Panc1 (cell line): ENCODE measurements at places on chromosomes 6 and 20. TPM values are rescaled to one million over a fixed set of nuclear protein-coding genes. Genes with fewer than 3 reads are reported as not detected.
A peak's percentile ranks its signal among the peaks of the same experiment; 100 is the strongest.

GRCh38 chr20:63138855-63139341 lies 77.0 kb downstream of the YTHDF1 start:
- H3K27ac ChIP-seq = no peak overlapping the region
- H3K27me3 ChIP-seq = peaks cover 7% of the 10 kb centered on the region
- DNase-seq = no peak
- no peaks in the 10 kb centered on the region for H3K4me1 ChIP-seq

- no peak for DNase-seq
- H3K27ac ChIP-seq = no peak overlapping the region
- no peaks in the 10 kb centered on the region for H3K27me3 ChIP-seq
These were observed 8.3 kb downstream of the FITM2 start for GRCh38 chr20:44302736-44303135.

DNA sequence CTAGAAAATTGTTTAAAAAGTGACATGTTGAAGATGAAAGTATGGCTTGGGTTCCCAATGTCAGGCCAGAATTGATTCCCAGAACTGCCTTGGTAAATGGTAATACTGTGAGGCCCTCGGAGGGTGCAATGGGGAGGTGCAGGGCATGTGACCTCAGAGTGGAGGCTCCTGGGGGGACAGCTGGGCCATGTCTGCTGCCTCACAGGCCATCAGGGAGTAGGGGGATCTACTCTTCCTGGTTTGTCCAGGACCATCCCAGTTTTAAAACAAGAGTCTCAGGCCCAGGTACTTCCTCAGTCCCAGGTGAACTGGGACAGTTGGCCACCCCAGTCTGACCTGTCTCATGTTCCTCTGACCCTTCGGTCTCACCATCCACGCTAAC lies 55.3 kb upstream of the SNX9 start:
- H3K27ac ChIP-seq = peak overlapping the region; percentile 37
- no peaks in the 10 kb centered on the region for H3K27me3 ChIP-seq
- no peaks in the 10 kb centered on the region for H3K36me3 ChIP-seq

- no peak for DNase-seq
- H3K27ac ChIP-seq = no peak overlapping the region
- H3K36me3 ChIP-seq = no peaks in the 10 kb centered on the region
- no peak overlapping the region for H3K4me3 ChIP-seq
- no peaks in the 10 kb centered on the region for H3K27me3 ChIP-seq
- no peaks in the 10 kb centered on the region for H3K4me1 ChIP-seq
These were observed 66.6 kb downstream of the CDKAL1 start for GRCh38 chr6:20600831-20601230.

- no peaks in the 10 kb centered on the region for H3K4me1 ChIP-seq
- H3K27ac ChIP-seq = no peak overlapping the region
- DNase-seq = no peak
- peaks cover 28% of the 10 kb centered on the region for H3K27me3 ChIP-seq
- no peaks in the 10 kb centered on the region for H3K36me3 ChIP-seq
- H3K4me3 ChIP-seq = no peak overlapping the region
These were observed 369.0 kb downstream of the THBS2 start for GRCh38 chr6:168884646-168885086.

OR12D3 gene
- not detected for total RNA-seq

BPIFB1 gene
- total RNA-seq = 0.10 TPM

MUC21 gene
- total RNA-seq = not detected

DACT2 gene
- total RNA-seq = 3.3 TPM
